Amniotic stem cell (primary cell): ENCODE measurements at places on chromosomes 1 and 21.
A peak's percentile ranks its signal among the peaks of the same experiment; 100 is the strongest.

GRCh38 chr1:6688001-6688400 lies 13.6 kb downstream of the DNAJC11 start:
- DNase-seq, result no peak

DNA sequence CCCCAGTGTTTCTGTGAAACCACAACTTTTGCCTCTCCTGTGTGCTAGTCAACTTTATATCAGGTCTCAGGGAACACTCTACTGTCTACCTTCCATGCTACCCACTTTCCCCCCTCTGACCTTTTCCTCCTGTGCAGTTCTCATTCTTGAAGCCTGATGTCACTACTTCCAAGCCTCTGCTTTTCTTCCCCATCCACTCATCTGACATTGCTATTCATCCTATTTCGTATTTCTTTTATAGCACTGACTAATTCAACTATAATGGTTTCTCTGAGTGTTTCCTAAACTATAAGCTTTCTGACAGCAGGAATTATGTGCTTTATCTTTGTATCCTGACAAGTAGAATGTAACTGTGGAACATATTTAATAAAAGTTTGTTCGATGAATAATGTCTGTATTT lies 18.2 kb upstream of the DPH5 start:
- peak; percentile 4 for DNase-seq

GRCh38 chr21:43611598-43612369 lies 47.5 kb downstream of the HSF2BP start:
- no peak for DNase-seq

GRCh38 chr1:193588311-193589082 lies 402.1 kb upstream of the B3GALT2 start:
- DNase-seq, result no peak

- no peak for DNase-seq
Measured at GRCh38 chr1:235502601-235503402, 1.4 kb downstream of the B3GALNT2 start.

DNA sequence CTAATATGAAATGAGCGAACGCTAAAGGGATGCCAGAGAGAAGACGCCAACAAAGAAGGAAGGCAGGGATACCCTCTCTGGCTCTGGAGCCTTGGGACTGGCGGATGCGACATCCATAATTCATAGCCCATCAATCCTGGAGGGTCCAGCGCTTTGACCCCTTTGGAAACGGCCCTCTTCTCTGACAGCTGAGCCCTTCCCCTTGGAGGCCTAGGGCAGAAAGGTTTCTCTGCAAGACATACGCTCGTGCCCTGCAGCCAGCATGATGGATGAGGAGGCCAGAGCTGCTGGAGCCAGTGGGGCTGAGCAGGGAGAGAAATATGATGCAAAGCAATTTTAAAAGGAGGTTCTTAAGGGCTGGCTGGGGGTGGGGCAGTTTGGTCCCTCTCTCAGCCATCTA lies 22.2 kb downstream of the OPTC start:
- no peak for DNase-seq

GRCh38 chr1:51734896-51735745 lies 118.2 kb downstream of the OSBPL9 start:
- no peak for DNase-seq

DNA sequence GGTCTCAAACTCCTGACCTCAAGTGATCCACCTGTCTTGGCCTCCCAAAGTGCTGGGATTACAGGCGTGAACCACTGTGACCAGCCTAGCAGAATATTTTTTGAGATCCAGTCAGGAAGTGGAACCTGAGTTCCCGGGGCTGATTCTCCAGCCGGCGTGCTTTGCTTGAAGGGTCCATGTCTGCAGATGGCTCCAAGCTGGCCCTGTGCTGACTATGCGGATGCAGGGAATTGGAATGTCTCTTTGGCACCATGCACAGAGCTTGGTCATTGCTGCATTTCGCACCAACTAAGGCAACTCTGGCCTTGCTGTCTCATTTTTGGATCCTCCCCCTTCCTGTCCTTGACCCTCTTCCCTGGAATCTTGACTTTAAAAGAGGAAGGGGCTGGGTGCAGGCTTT lies 28.1 kb downstream of the ARHGEF10L start:
- no peak for DNase-seq

- no peak for DNase-seq
Measured at GRCh38 chr21:35529171-35529863, 480.2 kb upstream of the RUNX1 start.

DNA sequence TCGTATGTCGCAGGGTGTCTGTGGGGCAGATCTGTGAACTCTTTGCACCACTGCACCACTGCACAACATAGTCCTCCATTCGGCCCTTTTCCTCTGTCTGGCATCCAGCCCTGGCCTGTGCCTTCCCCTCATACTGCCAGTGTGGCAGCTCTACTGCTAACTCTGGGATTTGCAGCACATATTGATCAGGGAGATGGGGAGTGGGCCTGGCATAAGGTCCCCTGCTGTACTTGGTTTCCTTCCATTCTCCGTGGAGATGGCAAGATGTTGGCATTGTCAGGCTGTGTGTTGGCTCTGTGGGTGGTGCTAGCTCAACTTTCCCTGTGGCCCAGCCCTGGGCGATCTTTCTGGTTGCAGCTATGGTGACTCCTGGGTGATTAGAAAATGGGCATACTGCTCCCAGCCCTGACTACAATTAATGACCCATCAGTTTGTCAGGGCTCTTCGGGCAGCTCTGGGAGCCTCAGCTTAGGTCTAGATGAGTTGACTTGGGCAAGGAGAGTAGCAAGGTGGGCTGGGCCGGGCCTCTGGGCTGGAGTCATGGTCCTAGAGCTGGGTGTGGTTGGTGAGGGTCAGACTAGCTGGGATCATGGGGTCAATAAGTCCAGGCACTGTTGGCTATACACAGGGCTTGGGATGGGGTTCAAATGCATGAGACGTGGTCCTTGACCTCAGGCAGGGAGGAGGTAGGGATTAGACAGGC lies 11.4 kb downstream of the PTPRU start:
- DNase-seq, result no peak

GRCh38 chr1:26863685-26864077 lies 732 bp downstream of the SFN start:
- no peak for DNase-seq
